ENCODE measurements at places on chromosomes 3 and 15. TPM values are rescaled to one million over a fixed set of nuclear protein-coding genes. Genes with fewer than 3 reads are reported as not detected.

The RAMAC gene
- total RNA-seq = 15.6 TPM

DNA sequence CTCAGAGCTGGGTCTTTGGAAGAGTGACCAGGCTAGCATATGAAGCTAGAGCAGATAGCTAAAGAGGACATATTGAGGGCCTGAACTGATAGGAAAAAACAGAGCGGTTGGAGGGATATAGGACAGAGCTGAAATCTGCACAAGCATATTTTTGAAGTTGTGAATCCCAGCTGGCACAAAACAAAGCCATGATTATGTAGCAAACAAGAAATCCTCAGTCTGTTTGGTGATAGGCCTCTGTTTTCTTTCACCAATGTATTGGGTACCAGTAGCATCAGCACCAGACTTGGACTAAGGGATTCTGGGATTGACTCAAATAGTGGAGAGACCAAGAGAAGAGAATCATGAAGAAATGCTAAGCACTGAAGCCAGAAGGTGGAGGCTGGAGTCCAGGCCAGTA, 151.0 kb downstream of the FAM43A start:
- no peak for DNase-seq
- no peak overlapping the region for H3K4me3 ChIP-seq
- H3K36me3 ChIP-seq = no peaks in the 10 kb centered on the region

DNA sequence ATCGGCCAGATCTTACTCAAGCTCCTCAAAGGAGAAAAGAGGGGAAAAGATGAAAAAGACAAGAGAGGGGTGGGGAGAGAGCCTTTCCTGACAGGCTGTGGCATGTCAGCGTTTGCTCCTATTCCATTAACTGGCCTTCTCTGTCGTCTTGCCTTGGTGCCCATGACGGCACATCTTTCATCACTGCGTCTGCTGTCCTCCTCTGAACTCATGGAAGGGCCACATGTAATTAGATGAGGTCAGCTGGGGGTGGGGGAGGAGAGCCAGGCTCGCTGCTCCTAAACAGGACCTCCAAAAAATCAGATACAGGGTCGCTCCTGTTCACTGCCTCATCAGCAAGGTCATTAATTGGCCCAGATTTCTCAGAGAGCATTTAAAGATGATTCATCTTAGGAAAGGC, 49.7 kb downstream of the LRTM1 start:
- no peak overlapping the region for H3K27ac ChIP-seq
- H3K4me3 ChIP-seq = no peak overlapping the region
- no peaks in the 10 kb centered on the region for H3K4me1 ChIP-seq
- DNase-seq = no peak
- H3K27me3 ChIP-seq = no peaks in the 10 kb centered on the region

- DNase-seq = no peak
- no peaks in the 10 kb centered on the region for H3K36me3 ChIP-seq
- H3K27me3 ChIP-seq = no peaks in the 10 kb centered on the region
These were observed 22.8 kb upstream of the FGD5 start for GRCh38 chr3:14795996-14796395.

DNA sequence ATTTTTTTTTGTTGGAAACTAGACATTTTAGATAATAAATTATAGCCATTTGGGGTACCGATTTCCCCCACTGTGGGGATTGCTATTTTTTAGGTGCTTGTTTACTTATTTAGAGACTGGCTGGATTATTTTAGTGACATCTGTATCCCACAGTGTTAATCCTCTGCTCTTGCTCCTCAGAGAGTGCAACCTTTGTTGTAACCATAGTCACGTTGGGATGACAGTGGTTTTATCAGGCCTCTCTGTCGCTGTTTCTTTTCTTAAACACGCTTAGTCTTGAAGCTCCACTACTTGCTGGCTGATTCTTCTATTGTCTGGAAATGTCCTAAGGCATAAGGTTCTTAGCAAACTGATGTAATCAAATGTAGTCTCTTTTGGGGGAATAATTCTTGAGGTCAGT, 451.6 kb upstream of the SEMA6D start:
- no peak overlapping the region for H3K4me3 ChIP-seq
- H3K36me3 ChIP-seq = no peaks in the 10 kb centered on the region
- no peak overlapping the region for H3K27ac ChIP-seq
- DNase-seq = no peak
- no peaks in the 10 kb centered on the region for H3K4me1 ChIP-seq
- H3K27me3 ChIP-seq = no peaks in the 10 kb centered on the region

DNA sequence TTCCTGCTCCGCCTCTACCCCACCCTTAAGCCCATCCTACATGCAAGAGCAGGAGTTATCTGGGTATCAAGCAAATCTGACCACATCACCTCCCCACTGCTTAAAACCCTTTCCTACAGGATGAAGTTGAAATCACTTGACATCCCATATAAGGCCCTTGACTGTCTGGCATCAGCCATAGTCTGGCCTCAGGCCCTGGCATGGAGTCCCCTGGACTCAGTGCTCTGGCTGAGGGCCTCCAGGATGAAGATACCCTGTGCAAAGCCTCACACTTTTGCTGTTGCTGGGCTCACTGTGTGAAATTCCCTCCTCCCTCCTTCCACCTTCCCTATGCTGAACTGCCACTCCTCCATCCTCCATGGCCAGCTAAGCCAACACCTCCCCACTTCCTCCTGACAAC, 65.2 kb upstream of the GLCE start:
- no peak for DNase-seq
- H3K4me1 ChIP-seq = no peaks in the 10 kb centered on the region
- H3K36me3 ChIP-seq = no peaks in the 10 kb centered on the region
- no peak overlapping the region for H3K4me3 ChIP-seq

- no peaks in the 10 kb centered on the region for H3K36me3 ChIP-seq
- no peaks in the 10 kb centered on the region for H3K27me3 ChIP-seq
- no peak overlapping the region for H3K4me3 ChIP-seq
- no peaks in the 10 kb centered on the region for H3K4me1 ChIP-seq
- H3K27ac ChIP-seq = no peak overlapping the region
These were observed 5.7 kb upstream of the DYNLT2B start for GRCh38 chr3:196323691-196324090.

GRCh38 chr3:3191675-3192285, 12.3 kb upstream of the CRBN start:
- no peak overlapping the region for H3K27ac ChIP-seq
- no peak for DNase-seq
- no peak overlapping the region for H3K4me3 ChIP-seq
- no peaks in the 10 kb centered on the region for H3K36me3 ChIP-seq

DNA sequence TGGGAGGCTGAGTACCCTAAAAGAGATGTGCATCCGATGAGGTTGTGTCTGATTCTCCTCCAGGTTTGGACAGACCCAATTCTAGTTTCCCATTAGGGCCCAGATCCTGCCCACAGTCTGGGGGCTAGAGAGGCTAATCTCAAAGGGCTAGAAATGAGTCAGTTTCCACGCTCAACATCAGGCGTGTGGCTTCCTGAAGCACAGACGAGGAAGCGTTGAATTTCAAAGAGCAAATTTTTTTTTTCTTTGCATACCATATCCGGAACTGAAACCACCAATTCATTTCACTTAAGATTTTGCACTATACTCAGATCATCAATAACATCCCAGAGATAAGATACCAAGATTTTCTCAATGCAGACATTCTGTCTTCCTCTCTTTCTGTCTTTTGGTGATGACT, 173.8 kb upstream of the BCL6 start:
- no peak overlapping the region for H3K27ac ChIP-seq
- H3K36me3 ChIP-seq = no peaks in the 10 kb centered on the region
- DNase-seq = no peak
- no peaks in the 10 kb centered on the region for H3K27me3 ChIP-seq

- H3K27ac ChIP-seq = no peak overlapping the region
- no peaks in the 10 kb centered on the region for H3K27me3 ChIP-seq
- no peak for DNase-seq
- no peak overlapping the region for H3K4me3 ChIP-seq
These were observed 183.5 kb downstream of the SUCNR1 start for GRCh38 chr3:152056987-152057386.

- no peaks in the 10 kb centered on the region for H3K36me3 ChIP-seq
- H3K27ac ChIP-seq = no peak overlapping the region
- no peak overlapping the region for H3K4me3 ChIP-seq
- H3K27me3 ChIP-seq = no peaks in the 10 kb centered on the region
These were observed 144.1 kb upstream of the RASGRP1 start for GRCh38 chr15:38708672-38709180.

DNA sequence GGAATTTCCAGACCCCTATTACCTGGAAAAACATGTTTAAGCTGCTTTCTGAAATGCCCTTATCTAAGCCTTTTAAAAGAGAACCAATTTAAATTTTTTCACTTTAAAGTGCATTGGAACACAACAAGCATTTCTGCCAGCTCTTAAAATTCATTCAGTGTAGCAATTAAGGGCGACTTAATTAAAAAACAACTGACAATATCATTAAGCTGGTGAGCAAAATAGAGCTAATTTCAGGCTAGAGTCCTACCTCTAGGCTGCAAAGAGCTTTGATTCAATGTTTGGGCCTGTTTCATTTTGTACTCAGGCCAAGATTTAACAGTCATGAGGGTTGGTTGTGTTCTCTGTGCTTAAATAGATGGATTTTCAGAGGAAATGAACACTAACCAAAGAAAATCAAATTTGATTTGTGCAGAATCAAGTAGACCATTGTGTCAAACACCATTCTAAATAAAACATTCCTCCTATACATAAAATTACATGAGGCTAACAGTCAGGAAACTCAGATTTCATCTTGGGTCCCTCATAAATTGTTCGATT, 114.6 kb downstream of the TMEM108 start:
- DNase-seq = no peak
- H3K27ac ChIP-seq = no peak overlapping the region
- no peaks in the 10 kb centered on the region for H3K36me3 ChIP-seq
- H3K4me1 ChIP-seq = no peaks in the 10 kb centered on the region
- H3K27me3 ChIP-seq = no peaks in the 10 kb centered on the region

The RARB gene
- total RNA-seq = 3.8 TPM

DNA sequence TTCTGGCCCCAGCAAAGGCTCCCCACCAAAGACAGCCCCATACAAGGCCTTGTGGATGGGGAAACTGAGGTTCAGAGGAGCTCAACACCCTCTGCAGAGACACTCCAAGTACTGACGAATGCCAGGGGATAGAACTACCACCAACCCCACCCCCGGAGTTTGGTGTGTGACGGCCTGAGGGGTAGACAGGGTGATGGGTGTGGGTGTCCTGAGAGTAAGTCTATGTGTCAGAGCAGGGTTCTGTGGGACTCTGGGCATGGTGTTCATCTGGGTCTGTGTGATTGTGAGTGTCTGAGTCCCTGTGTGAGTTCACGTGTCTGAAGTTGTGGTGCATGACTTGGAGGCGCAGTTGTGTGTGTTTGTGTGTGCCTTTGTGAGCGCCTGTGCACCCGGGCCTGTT, 7.4 kb downstream of the PTH1R start:
- H3K4me3 ChIP-seq = no peak overlapping the region
- H3K36me3 ChIP-seq = no peaks in the 10 kb centered on the region
- no peak overlapping the region for H3K27ac ChIP-seq
- no peak for DNase-seq

DNA sequence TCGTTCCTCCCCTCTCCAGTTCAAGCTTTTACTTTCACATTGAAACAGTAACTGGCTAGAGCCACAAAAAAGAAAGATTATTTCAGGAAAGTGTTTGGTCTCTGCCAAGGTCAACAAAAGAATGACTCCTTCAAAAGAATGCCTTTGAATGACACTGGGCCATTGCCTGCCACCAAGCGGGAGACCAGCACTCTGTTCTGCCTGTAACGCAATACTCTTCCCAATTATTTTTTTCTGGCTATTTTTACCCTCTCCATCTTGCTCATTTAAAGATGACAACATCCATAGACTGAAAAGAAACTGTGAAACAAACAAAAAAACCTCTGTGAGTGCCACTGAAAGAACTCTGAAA, 37.3 kb downstream of the EHHADH start:
- H3K27ac ChIP-seq = peak overlapping the region; percentile 68
- no peaks in the 10 kb centered on the region for H3K27me3 ChIP-seq
- peak overlapping the region; percentile 67 for H3K4me3 ChIP-seq
- DNase-seq = no peak

DNA sequence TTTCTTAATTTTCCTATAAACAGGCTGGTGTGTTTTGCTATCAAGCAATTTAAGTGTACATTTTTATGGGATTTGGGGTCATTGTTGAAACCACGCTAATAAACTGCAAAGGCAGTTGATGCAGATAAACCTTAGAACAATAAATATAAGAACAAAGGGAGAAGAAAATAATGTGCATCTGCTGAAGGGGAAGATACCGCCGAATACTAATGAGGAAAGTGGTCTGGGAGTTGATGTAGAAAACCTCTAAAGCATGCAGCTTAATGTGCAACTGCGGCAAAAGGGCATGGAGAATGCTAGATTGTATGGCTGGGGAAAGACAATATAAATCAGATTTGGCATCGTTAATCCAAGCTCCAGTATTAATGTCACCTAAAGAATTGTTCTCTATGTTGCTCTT, 29.8 kb upstream of the CHL1 start:
- no peaks in the 10 kb centered on the region for H3K4me1 ChIP-seq
- no peaks in the 10 kb centered on the region for H3K36me3 ChIP-seq
- H3K27me3 ChIP-seq = no peaks in the 10 kb centered on the region
- DNase-seq = no peak
- no peak overlapping the region for H3K27ac ChIP-seq

DNA sequence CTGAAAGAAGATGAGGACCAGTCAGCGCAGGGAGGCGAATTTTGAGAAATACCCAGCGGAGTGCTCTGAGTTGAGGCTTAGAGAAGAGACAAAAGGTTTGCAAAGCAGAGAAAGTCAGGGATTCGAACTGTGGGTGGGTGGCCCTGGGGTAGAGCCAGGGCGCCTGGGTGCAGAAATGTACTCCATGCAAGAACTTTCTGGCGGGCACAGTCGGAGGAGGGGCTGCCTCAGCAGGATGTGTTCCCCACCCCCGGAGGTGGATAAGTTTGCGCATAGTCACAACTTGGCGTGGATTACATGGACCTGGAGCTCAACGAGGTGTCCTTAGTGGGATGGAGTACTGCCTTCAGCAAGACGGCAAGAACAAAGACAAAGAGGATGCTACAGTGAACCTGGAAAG, 117.3 kb upstream of the ALDH1A3 start:
- no peaks in the 10 kb centered on the region for H3K4me1 ChIP-seq
- H3K36me3 ChIP-seq = no peaks in the 10 kb centered on the region
- no peak overlapping the region for H3K4me3 ChIP-seq
- no peak overlapping the region for H3K27ac ChIP-seq

The TMEM158 gene
- 2.2 TPM for total RNA-seq

GRCh38 chr3:37940242-37940908, 50.2 kb upstream of the VILL start:
- H3K27ac ChIP-seq = no peak overlapping the region
- H3K27me3 ChIP-seq = no peaks in the 10 kb centered on the region
- no peak overlapping the region for H3K4me3 ChIP-seq
- no peak for DNase-seq
- H3K4me1 ChIP-seq = peaks cover 30% of the 10 kb centered on the region
- no peaks in the 10 kb centered on the region for H3K36me3 ChIP-seq

The EPHA3 gene
- total RNA-seq = 3.5 TPM

DNA sequence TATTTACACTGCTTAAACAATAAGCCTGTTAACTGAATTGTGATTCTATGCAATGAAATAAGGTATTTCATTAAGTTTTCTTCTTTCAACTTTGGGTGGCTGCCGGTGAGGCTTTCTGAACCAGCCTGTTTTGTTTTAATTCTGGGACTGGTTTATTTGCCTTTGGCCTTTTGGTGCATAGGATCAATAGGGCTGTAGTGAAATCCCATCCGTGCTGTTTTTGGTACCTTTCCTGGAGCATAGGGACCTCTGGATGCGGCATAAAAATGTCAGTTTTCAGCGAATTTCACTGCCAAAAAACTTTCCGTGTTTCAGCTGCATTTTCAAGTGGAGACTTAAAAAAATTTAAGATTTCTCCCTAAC, 514 bp downstream of the PLS1 start:
- no peaks in the 10 kb centered on the region for H3K27me3 ChIP-seq
- H3K4me3 ChIP-seq = peak overlapping the region; percentile 74
- no peak overlapping the region for H3K27ac ChIP-seq
- no peak for DNase-seq

GRCh38 chr3:123595396-123596180, 10.7 kb upstream of the HACD2 start:
- H3K4me3 ChIP-seq = no peak overlapping the region
- no peak overlapping the region for H3K27ac ChIP-seq
- no peaks in the 10 kb centered on the region for H3K4me1 ChIP-seq
- H3K36me3 ChIP-seq = peaks cover 4% of the 10 kb centered on the region
- H3K27me3 ChIP-seq = no peaks in the 10 kb centered on the region

Measured in thoracic aorta (tissue), 2 donors.